ENCODE measurements at places on chromosomes 3 and 15.

GRCh38 chr3:147945968-147946519 lies 536.9 kb downstream of the ZIC1 start:
- peak; percentile 97 for DNase-seq

- peak; percentile 40 for DNase-seq
Measured at GRCh38 chr15:70362886-70363285, 265.2 kb upstream of the TLE3 start.

DNA sequence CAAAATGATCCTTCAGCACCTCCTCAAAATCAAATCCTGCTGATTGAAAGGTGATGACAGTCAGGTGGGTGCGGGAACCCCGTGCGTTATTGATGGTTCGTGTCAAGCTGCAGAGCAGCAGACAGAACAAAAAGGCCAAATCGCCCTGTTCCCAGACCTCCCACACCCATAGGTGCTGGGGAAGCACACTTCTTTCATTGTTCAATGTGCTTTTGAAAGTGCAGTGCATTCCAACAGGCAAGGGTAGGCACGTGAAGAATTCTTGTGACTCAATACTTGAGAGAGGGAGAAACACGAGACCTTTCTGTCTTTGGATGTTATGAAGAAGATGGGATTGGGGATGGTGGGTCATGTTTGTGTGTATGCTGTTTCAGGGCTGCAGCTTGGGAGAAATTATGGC lies 514.0 kb downstream of the MCTP2 start:
- no peak for DNase-seq

DNA sequence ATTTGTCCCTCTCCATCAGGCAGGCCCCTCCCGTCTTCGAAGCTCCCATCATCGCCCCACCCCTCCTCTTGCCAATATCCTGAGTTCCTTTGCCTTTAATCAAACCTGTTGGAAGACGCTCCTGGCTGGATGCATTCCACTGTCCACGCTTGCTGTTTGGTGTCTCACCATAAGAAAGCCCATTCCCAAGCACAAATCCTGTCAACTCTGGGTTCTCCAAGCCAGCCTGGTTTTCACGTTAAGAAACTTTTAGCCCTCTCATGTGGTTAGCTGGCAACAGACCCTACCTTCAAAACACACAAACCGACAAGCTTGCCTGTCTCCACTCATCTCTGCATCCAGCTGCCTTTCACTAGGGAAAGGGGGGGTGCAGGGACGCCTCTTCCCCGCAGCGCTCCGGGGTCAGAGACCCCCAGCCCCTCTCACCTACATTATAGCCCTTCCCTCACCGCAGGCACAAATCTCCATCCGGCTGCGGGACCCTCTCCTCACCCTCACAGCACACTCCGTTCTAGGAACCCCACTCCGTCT lies 1.1 kb downstream of the GORASP1 start:
- DNase-seq: peak; percentile 34

DNA sequence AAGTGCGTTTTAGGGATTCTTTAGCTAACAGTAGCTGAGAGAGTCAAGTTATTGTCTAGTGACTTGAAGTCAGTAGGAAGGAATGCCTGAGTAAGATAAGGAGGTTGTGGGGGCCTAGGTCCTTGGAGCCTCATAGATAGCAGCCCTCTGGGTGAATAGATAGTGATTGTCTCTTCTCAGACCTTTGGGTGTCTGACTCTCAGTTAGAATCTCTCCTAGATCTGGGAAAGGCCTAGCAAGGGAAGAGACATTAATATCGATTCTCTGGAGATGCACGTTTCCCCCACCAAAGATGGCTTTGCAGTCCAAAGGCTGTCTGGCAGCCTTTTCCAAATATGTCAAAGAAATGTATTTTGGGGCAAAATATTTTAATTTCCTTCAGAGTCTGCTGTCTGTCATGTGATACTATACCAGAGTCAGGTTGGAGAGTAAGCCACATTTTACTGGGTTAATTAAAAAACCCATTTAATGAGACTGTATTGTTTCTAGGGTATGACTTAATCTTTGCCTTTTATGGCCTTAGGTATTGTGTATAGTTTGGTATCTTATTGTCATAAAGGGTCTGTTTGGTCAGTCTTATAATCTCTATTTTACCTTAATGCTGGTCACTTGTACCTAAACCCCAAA lies 92.2 kb downstream of the ST6GAL1 start:
- no peak for DNase-seq

DNA sequence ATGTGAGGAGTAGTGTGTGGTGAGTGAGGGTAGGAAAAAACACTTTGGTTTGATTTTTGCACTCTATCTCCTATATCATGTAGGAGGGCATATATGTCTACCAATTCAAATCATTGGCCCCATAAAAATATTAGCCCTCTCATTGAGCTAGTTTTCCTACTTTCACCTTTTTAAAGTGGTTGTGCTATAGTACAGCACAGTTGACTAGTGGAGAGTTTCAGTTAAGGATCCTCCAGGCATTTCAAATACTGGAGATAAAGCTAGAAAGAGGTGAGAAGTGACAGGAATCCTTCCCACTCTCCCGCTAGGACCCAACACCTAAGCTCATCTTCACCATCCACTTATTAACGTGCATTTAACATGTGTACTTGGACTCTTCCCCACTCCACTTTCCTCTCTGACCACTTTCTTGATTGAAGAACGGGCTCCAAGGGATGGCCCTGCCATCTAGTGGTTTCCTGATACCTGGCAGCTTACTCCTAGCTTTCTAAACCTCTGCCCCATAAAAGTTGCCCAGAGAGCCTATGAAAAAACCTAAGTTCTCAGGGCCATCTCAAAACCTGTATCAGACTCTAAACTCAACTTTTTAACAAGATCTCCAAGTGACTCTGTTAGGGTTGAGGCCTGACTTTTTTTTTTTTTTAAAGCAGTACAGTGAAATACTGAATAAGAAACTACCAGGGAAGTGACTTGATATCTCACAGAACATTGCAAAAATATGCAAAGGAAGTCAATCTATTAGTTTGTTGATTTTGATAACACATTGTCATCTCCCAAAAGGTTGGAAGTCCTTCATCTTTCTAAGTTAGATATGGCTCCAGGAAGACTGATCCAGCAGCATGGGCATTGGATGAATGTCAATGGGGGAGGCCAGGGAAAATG lies 17.9 kb downstream of the IL12A start:
- peak; percentile 68 for DNase-seq

DNA sequence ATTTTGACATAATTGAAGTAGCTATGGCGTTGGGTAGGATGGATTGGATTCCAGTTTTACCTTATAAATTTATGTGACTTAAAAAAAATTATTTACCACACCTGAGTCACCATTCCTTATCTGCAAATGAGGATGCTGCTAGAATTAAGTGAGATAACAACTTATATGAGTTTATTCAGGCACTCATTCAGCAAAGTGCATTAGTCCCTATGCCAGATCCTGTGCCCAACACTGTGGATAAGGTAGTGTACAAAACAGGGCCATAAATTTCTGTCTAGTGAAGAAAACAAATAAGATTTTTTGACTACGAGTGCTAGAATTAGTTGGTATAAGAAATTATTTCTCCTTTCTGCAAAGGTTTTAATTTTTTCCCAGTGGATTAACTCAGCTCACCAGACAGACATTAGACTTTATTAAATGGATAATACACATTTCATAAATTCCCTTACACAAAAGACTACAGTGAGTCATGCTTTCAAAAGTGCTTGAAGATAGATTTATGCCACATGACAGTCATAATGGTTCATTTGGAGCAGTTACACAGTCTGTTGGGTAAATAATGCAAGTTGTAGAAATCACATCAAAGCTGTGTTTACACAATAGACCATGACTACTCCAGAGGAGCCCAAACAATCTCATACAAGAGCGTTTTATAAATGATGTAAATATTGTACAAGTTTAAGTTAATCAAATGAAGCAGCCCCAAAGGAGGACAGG lies 129.9 kb upstream of the TGFBR2 start:
- peak; percentile 69 for DNase-seq

DNA sequence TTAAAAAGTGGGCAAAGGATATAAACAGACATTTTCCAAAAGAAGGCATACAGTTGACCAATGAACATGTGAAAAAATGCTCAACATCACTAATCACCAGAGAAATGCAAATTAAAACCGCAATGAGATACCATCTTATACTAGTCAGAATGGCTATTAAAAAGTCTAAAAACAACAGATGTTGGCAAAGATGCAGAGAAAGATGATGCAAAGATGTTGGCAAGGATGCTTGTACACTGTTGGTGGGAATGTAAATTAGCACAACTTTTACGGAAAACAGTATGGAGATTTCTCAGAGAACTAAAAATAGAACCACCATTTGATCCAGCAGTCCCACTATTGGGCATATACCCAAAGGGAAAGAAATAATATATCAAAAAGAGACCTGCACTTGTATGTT lies 53.5 kb downstream of the TLNRD1 start:
- DNase-seq: peak; percentile 74

DNA sequence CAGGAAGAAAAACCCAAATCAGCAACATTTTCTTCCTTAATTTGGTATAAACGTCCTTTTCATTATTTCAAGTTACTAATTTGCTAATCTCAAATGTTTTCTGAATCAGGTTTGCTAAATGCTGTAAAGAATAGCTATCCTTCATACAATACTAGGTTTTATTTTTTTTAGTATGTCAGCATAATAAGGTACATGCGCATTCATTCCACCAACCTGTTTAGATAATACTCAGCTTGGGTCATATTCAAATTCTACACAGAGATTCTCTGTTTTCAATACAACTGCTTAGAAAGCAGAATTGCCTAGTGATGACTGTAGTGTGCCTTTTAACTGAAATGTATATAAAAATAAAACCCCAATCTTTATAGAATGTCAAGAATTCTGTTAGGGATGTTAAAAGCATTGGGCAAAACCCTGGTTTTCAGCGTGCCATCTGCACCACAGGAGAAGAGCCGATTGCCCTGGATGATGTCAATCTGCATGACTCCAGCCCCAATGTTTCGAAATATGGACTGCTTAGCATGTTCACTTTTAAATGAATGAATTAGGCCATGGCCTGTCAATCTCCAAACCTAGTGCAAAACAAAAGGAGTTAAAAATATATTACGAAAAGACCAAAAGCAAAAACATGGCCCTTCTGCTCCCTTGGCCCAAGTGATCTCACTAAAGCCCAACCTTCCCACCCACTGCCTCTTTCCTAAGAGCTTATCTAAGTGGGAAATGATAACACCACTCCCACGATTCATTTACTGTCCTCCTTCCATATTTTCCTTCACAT lies 107.4 kb downstream of the GLDN start:
- DNase-seq: no peak

DNA sequence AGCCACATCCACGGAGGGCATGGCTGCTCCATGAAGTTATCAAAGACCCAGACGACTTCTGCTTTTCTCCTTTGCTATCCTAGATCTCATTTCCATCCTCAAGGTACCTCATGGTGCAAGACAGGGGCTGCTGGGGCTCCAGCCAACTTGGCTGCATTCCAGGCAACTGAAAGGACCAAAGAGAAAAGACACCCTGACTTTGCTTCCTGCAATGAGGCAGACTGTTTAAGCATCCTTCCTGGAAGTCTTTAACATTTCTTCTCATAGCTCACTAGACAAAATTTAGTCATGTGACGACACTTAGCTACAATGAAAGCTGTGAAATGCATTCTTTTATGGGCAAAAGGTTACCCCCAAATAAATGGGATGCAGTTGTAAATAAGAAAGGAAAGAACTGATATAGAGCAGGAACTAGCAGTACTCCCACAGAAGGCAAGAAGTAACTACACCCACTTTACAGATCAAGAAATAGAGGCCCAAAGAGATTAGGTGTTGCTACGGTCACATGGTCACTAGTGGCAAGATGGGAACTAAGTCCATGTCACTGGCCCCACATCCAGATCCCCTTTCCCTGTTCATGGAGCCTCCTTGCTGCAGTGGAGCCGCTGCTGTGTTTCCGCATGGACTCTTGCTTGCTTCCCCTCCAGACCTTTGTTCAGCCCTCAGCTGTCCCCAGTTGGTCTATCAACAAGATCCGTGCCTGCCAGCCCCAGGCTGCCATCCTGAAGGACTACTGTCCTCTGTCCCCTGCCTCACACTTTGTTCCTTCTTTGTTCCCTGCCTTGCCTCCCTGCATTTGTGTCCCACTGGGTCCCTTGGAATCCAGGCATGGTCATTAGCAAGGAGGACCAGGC lies 107.0 kb downstream of the XXYLT1 start:
- no peak for DNase-seq
